KBM-7 (cell line): ENCODE measurements at places on chromosomes 4 and X.
A peak's percentile ranks its signal among the peaks of the same experiment; 100 is the strongest.

DNA sequence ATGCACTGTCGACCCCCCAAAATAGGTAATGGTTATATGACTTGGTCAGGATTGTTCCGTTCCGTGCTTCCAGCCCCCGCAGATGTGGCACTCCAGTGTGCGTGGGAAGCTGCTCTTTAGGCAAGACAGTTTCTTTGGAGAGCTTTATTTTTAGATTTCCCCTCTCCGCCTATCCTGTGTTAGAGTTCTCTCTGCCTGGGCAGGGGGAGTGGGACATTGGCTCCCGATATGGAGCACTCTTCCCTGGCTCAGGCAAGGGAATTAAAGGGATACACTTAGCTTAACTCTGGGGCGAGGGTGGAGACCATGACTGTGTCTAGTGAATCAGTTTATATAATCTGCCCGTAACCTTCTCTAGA lies 36.0 kb downstream of the DLG3 start:
- DNase-seq = no peak

GRCh38 chrX:122154019-122154418 lies 1030.1 kb upstream of the GRIA3 start:
- DNase-seq = no peak

DNA sequence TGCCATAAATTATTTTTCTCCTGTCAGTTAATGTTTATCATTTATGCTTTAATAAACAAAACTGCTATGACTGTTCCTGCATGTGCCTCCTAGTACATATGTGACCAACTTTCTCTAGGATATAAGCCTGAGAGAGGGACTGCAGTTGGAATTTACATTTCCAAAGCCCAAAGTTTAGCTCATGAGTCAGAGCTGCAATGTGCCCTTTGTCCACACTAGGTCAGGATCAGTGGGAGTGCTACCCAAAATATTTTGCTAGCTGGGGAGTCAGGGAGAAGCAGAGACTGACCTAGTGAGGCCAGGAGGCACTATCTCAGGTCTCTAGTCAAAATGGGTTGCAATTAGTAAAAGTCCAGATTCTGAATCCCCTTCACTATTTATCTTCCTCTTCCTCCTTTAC lies 92.7 kb downstream of the AR start:
- DNase-seq = no peak

DNA sequence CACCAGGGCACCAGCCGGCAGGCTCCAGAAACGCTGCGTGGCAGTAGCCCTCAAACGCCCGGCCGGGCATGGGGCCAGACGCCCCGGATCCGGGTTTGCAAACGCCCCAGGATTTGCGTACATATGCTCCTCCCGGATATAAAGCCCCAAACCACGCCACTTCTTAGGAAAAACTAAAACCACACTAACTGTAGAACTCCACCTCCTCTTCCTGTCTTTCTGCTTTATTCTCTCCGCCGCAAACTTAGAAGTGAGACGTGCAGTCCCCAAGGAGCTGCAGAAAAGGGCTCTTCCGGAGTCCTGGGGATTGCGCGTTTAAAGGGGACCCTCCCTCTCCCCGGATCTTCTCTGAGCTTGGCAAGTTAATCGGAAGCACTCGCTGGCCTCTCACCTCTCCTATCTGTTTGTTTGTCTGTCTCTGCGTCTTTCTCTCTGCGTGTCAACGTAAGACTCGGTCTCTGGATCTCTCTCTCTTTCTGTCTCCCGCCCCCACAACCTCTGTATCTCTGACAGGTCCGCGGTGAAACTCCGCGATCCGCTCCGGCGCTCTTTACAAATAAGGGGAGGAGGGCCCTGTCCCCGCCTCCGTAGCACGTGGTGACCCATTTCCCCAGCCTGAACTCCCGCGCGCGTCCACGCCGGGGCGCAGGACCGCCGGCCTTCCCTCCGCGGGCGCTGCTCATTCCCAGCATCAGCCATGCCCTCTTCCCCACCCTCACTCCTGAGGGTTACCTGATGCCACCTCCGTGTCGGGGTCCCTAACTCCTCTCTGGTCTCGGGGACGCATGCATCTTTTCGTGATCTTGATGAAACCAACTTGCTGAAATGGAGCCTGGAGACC lies at the start of gene SLC39A8:
Gene SLC39A8, minus strand, starts transcription at position 529 of the 841 bp plus-strand sequence. CDS start 820 bp downstream, outside the sequence.
- DNase-seq = peak; percentile 98

GRCh38 chrX:10597871-10598270 lies 22.5 kb downstream of the MID1 start:
- peak; percentile 25 for DNase-seq

GRCh38 chr4:7180938-7181337 lies 11.4 kb upstream of the SORCS2 start:
- no peak for DNase-seq

GRCh38 chr4:54089875-54090274 lies 10.1 kb upstream of the GSX2 start:
- DNase-seq = no peak

DNA sequence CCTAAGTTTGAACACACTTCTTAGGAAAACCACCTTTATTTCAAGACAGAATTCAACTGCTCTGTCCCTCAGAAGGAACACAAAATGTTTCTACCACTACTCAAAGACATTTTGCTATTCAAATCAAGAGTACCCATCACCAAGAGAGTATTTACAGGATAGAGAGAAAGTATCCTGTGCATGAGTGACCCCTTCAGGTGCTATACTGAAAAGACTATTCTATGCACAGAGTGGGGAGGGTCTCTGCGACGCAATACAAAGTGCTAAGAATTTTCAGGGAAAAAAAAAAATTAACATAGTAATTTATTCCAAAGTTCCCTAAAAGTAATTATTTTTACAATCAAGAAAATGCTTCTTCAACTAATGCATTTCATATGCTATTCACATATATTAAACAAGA lies 346.4 kb upstream of the FAM241A start:
- peak; percentile 5 for DNase-seq

DNA sequence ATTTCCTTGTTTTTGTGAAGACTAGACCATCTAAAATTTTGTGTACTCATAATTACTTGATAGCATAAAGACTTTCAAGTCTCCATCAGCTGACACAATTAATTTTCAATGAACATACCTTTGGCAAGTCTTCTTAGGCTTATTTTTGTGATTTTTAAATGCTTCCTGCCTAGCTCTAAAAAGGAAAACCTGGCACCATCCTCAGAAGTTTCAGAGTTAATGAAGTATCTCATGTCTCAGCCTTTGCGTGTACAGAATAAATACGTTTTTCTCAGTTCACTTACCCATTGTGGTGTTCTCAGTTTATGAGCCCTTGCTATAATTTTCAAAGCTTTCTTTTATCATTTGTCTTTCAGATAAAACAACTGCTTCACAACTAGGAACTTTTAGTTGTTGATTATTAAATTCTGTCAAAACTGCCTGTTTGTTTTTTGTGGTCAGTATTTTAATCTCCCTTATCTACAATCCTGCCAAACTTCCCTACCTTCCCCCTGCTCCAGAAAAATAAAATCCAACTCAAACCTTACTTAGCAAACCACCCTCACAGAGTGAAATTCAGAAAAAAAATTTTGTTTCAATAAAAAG lies 21.6 kb downstream of the ADD1 start:
- no peak for DNase-seq

- DNase-seq = no peak
These were observed 135.8 kb downstream of the CDS1 start for GRCh38 chr4:84718699-84719098.

DNA sequence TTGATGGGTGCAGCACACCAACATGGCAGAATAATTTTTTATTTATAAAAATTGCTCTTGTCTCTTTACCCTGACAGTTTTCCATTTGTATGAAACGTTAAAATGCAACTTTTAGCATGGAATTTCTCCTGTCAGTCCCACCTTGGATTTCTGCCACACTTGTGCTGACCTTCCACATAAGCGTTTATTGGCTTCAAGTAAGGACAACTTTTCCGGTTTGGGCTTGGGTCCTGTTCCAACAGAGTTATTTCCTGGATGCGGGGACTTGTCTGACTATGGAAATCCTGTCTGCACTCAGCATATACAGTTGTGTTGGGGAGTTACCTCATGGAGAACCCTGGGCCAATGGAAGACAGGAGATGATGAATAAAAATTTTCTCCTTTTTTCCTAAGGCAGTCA lies 294.7 kb downstream of the NAF1 start:
- DNase-seq = no peak

GRCh38 chr4:5037553-5038551 lies 13.4 kb upstream of the STK32B start:
- peak; percentile 80 for DNase-seq

GRCh38 chr4:186772936-186773487 lies 49.4 kb upstream of the FAT1 start:
- no peak for DNase-seq

- no peak for DNase-seq
These were observed 46.4 kb downstream of the GYG2 start for GRCh38 chrX:2875136-2875481.

- DNase-seq = no peak
These were observed 279.4 kb downstream of the FAT4 start for GRCh38 chr4:125594056-125594602.

- no peak for DNase-seq
These were observed 135.3 kb upstream of the MID1 start for GRCh38 chrX:10755439-10756334.

GRCh38 chrX:64394059-64394873 lies 986 bp downstream of the MTMR8 start:
- DNase-seq = peak; percentile 42

GRCh38 chrX:119696251-119696890 lies 3.4 kb upstream of the SEPTIN6 start:
- DNase-seq = no peak

GRCh38 chr4:37721995-37722638 lies 35.9 kb upstream of the RELL1 start:
- DNase-seq = no peak

- no peak for DNase-seq
These were observed 53.3 kb downstream of the JADE1 start for GRCh38 chr4:128862608-128863311.

- no peak for DNase-seq
These were observed 7.3 kb downstream of the LCORL start for GRCh38 chr4:18014269-18014668.

DNA sequence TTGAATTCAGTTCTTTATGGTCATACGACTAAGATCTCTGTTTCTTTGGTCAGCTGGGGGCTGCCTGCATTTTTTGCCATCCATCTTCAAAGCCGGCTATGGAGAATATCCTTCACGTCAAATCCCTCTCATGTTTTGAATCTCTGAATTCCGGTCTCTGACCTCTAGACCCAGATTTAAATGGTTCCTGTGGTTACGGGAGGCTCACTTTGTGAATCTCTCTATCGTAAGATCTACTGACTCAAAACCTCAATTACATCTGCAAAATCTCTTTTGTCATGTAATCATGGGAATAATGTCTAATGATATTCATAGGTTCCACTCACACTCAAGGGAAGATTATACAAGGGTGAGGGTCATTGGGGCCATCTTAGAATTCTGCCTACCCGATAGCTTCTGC lies 5.7 kb upstream of the MPC1L start:
- DNase-seq = no peak

DNA sequence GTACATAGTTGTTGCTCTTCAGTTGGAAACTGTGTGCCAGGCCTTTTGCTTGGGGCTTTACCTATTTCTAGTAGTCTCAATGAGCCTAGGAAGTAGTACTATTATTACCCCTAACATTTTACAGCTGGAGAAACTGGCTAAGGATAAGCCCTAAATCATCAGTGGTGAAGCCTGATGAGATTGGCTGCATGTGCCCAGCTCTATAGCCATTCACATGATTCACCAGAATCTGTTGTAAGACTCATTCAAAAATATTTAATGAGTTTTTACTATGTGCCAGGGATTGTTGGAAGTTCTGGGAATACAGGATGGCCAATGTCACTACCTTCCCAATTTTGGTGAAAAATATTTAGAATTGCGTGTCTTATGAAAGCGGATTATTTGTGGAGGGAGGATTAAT lies 2.8 kb downstream of the KIT start:
- no peak for DNase-seq

DNA sequence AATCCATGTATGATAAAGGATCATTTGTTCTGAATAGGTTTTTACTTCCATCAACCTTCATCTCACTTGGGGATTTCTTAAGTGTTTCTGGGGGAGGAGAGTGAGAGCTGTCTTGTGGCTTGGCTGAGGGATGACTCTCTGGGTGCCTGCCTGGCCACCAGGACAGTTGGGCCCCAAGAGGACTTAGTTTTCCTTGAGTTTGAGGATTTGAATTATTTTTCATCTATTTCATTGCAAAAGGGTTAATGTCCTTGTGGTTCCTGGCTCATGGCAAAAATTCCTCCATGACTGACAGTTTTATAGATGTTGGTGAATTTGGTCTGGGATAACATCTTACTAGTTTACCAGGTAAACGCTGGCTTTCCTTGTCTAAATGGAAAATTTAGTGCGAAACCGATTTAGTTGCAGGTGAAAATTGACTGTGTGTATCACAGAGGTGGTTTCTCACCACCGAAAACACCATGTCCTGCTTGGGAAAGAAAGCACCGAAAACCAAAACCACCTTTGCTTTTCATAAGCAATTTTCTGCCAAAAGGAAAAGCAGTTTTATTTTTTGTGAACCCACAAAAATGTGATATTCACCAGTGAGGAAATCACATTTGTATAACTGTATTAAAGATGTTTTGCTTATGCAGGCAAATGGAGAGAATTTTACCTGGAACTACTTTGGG lies 331.3 kb upstream of the SFRP2 start:
- DNase-seq = no peak

DNA sequence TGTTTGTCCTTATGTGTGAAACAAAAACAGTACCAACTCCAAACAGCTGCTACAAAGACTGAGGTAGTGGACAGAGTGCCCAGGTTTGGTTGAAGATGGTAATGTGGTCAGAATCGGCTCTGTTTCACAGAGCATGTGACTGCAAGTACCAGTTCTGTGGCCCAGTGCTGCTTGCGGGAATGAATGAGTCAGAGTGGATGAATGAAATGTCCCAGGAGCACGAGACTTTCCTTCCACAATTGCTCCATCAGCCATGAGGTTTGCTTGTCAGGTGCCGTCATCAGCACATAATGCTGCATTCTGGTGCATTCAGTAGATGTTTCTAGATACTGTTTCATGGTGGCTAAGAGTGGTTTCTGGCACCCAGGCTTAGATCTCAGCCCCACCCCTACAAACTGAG lies 84.2 kb downstream of the GPR143 start:
- DNase-seq = no peak

DNA sequence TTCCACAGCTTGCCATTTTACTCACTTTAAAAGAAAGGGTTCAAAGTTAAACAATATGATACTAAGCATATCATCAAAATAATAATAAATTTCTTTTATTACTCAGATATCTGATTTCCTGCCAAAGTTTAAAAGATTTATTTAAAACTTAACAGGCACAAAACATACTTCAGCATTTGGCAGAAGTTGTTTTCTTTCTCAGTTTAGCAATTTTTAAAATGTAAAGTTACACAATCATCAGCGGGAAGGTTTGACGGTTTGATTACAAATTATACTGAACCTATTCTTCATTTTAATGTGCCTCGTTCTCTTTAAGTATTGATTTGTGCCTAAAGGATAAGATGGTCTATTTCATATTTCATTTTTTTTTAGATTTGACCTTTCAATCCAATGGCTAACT lies 227.2 kb downstream of the APBB2 start:
- no peak for DNase-seq

- DNase-seq = no peak
These were observed 5.3 kb upstream of the SLC34A2 start for GRCh38 chr4:25650311-25650710.
